ENCODE measurements at places on chromosomes 6 and 20.

DNA sequence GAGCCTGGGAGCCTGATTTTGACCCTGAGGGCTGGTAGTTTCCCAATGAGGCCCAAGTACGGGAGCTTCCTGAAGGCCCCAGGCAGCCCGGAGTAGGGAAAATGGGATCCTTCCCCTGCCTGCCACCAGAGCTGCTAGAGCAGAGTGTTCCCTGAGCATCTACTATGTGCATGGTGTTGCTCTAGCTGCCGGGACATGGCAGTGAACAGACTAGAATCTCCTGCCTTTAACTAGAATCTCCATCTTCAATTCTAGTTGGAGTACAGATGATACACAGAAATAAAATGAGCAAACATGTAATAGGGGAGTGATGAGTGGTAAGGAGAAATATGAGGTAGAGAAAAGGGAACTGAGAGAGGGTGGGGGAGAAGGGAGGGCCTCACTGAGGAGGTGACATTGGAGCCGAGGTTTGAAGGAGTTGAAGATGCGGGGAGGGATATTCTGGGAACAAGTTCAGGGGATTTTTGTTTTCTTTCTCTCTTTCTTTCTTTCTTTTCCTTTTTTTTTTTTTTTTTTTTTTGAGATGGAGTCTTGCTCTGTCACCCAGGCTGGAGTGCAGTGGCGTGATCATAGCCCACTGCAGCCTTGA lies 18.5 kb downstream of the VSTM2L start:
- no peak for DNase-seq

DNA sequence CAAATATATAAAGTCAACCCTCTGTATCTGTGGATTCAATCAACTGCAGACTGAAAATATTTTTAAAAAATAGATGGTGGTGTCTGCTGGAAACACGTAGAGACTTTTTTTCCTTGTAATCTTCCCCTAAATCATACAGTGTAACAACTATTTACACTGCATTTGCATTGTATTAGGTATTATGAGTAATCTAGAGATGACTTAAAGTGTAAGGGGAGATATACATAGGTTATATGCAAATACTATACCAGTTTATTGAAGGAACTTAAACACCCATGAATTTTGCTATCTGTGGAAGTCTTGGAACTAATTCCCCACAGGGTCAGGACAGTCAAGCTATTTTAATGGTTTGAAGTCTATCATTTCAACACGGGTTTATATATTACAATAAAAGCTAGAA lies 10.2 kb downstream of the HDAC2 start:
- no peak for DNase-seq

DNA sequence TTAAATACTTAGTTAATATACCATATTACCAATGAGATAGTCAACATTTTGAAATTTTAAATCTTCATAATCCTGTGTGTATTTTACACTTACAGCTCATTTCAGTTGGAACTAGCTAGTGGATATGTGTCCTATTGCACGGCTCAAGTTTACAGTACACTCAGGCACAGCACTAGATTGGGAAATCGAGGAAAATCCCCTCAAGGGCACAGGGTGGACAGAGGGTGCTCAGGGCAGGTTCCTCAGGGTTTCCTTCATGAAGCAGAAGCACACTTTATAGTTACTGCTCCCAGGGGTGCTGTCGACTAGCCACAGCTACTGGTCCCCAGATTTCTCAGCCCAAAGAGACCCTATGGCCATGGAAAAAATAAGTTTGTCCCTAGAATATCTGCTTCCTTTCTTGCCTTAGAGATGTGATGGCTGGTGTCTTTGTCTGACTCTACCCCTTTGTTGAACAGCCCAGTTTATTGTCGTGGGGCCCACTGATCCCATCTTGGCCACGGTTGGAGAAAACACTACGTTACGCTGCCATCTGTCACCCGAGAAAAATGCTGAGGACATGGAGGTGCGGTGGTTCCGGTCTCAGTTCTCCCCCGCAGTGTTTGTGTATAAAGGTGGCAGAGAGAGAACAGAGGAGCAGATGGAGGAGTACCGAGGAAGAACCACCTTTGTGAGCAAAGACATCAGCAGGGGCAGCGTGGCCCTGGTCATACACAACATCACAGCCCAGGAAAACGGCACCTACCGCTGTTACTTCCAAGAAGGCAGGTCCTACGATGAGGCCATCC lies 1.5 kb downstream of the BTN2A1 start:
- DNase-seq: no peak

- DNase-seq: no peak
These were observed 266.4 kb downstream of the HAO1 start for GRCh38 chr20:7673841-7674240.

DNA sequence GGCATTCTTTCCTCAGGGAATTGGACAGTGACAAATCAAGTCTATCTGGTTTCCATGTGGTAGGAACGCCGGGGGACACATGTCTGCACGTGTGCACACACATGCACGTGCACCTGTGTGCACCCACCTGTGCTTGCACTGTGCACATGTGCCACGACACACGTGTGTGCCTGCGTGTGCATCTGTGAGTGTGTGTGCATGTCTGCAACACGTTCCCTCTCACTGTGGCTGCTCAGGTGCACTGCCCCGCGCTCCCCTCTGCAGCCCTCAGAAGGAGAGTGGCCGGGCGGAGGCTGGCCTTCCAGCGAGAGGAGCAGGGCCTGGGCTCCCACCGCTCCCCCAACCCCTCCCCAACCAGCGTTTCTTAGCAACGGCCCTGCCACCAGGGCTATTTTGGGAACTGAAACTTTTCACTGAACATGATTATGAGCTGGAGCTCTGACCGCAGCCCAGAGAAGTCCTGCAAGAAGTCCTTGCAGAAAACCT lies 147.8 kb downstream of the PHACTR3 start:
- no peak for DNase-seq

- DNase-seq: no peak
These were observed 41.8 kb downstream of the RBM38 start for GRCh38 chr20:57432862-57433491.

DNA sequence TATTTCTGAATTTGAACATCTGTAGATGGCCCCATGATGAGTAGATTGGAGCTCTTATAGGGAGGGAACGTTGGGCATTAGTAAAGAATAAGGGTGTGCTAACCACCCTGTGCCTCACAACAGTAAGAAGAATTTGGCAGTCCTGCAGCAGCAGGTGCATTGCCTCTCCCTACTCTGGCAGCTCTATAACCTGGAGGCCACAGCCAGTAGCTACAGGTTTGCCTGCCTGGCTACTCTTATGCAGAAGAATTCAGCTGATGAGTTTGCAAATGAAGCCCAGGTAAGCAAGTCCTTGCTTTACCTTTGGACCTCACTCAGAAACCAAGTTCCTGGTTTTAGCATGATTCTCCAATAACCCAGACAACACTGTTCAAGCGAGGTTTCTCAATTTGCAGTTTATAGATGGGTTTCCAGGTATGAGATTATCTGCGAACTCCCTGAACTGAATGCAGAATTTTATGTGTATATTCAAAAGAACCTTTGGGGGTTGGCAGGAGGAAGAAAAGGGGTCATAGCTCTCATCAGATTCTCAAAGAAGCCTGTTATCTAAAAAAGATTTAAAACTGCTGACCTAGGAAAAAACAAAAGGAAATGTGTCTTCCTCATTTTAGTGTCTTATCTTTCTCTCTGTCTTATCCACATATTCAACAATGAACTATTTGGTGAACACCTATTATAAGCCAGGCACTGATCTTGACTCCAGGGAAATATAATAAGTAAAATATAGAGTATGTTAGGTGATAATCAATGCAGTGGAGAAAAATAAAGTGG lies 18.9 kb downstream of the TREML1 start:
- no peak for DNase-seq

DNA sequence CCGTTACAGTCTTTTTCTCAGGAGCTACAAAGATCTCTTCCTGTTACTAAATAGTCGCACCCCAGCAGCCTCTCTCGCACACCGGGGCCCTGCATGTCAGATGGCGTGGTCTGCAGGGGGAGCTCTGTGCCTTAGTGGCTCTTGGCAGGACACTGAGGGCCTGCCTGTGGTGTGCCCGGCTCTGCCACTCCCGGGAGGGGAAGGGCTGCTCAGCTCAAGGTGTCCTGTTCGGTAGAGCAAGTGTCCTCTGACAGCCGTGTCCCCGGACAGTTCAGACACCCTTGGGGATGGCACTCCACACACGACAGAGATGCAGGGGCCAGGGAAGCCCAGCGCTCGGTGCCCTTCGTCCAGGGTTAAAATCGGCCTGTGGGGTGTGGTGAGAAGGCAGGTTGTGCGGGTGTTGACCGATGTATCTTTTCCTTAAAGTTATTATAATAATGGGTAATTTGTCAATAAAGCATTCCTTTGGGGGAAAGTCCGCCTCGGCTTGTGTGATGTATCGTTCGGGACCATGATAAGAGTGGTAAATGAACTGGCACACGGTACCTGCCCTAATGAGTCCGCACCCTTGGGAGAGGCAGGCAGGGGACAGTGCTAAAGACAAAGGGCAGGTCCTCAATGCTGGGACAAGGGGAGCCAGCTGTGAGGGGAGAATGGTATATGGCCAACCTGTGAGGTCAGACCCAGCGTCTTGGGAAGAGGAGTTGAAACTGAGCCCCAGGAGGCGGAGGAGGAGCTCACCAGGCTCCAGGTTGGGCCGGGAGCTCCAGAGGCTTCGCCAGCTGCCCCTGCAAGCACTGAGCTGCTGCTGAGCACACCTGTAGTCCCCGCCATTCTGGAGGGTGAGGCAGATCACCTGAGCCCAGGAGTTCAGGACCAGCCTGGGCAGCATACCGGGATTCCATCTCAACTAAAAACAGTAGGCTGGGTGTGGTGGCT lies 3.6 kb upstream of the DNAJC5 start:
- DNase-seq: no peak

- DNase-seq: no peak
These were observed 275.5 kb downstream of the PTPRK start for GRCh38 chr6:128244751-128245405.
